Right renal cortex interstitium (tissue), 3 donors: ENCODE measurements at places on chromosomes 2 and 18. TPM values are rescaled to one million over a fixed set of nuclear protein-coding genes. Genes with fewer than 3 reads are reported as not detected.

Gene SNTG2
- 3.2 TPM for polyA plus RNA-seq

Gene CD8B2
- 0.18 TPM for polyA plus RNA-seq

Gene PROKR1
- 0.31 TPM for polyA plus RNA-seq

Gene NCOA1
- 45.9 TPM for polyA plus RNA-seq

Gene IL1B
- polyA plus RNA-seq, result 0.47 TPM

- no peak for DNase-seq
These were observed 426.1 kb downstream of the PARD3B start for GRCh38 chr2:204971206-204971907.

GRCh38 chr18:48862678-48863270 is 88.0 kb downstream of the SMAD7 start:
- DNase-seq, result no peak

DNA sequence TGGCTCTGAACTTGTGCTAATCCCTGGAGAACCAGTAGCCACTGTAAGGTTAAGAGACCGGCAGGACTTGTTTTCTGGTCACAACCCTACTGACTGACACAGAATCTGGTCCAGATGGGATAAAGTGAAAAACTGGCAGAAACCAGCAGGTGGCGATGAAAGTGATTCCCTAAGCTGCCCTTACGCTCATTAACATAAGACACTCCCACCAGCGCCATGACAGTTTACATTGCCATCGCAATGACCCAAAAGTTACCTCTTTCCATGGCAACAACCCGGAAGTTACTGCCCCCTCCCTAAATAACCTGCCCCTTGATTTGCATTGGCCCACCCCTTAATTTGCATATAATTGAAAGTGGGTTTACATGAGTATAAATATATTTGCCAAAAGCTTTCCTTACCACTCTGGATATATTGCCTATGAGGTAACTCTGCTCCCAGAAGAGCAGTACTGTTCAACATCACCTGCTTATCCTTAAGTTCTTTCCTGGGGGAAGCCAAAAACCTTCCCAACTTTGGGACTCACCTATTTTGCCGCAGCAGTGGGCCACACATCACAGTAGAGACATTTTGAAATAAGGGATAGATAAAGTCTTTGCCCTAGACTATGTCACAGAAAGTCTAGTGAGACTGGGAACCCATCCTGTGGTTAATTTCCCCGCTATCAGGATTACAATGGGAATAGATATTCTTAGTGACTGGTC is 35.8 kb upstream of the AFF3 start:
- DNase-seq, result no peak

DNA sequence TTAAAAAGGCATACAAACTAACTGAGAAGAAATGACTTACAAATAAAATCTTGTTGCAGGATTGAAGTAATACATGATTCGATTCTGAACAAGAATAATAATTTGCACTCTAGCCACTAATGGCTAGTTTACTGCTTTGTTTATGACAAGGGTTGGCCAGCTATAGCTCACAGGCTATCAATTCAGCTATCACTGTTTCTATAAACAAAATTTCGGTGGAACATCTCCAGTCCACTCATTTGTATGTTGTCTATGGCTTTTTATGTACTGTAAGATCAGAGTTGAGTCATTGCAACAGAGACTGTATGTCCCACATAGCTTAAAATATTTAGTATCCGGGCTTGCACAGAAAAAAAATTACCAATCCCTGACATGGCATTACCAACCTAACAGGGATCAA is 543.7 kb upstream of the CNTNAP5 start:
- no peak for DNase-seq

DNA sequence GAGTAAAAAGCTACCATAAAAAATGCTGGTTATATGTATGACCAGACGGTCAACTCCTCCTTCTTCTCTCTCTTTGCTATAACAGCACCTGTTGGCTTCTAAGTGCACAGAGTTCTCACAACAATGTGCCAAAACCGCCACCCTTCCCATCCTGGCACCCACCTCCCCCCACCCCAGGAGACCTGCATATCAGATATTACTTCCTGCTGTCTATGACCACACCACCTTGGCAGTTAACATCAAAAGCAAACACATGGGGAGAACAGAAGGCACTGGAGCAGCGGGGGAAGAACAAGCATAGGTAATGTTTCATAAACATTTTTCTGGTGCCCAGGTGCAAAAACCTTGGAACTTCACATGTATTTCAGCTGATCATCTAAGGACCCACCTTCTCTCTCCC is 15.5 kb downstream of the SPRED2 start:
- DNase-seq, result no peak

- DNase-seq, result no peak
These were observed 66.7 kb upstream of the RPL31 start for GRCh38 chr2:100935372-100935752.
